Activated gamma-delta T cell treated with anti-CD3 and anti-CD28 coated beads, Interleukin-2, amount 50 U/mL, for 16 hours (primary cell): ENCODE measurements at places on chromosomes 13 and 19.

- DNase-seq: no peak
Measured at GRCh38 chr19:5595129-5595528, 27.4 kb upstream of the TINCR start.

GRCh38 chr19:29578349-29578748 lies 27.7 kb upstream of the POP4 start:
- no peak for DNase-seq

DNA sequence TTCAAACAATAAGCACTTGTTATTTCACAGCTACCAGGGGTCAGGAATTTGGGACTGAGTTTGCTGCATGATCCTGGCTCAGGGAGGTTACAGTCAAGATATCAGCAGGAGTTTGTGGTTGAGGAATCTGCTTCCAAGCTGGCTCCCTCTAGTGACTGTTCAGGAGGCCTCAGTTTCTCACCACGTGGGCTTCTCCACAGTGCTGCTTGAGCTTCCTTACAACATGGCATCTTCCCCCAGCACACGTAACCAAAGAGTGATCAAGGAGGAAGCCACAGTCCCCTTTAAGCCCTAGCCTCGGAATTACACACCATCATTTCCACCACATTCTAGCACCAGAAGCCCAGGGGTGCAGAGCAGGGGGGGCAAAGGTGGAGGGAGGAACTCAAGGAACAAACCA lies 28.8 kb downstream of the CELF5 start:
- no peak for DNase-seq

DNA sequence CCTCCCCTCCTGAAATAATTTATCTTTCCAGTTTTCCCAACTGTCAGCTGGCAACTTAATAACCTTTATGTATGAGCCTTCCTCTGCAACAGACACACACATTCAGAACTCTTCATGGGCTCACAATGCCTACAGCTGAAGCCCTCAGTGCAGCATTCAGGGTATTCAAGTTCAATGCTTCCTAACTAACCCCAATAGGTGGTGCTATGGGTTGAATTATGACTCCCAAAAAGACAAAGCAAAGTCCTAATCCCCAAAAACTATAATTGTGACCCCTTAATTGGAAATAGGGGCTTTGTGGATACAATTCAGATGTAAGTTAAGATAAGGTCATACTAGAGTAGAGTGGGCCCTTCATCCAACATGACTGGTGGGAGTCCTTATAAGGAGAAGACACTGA lies 202.2 kb downstream of the SUCLA2 start:
- no peak for DNase-seq

DNA sequence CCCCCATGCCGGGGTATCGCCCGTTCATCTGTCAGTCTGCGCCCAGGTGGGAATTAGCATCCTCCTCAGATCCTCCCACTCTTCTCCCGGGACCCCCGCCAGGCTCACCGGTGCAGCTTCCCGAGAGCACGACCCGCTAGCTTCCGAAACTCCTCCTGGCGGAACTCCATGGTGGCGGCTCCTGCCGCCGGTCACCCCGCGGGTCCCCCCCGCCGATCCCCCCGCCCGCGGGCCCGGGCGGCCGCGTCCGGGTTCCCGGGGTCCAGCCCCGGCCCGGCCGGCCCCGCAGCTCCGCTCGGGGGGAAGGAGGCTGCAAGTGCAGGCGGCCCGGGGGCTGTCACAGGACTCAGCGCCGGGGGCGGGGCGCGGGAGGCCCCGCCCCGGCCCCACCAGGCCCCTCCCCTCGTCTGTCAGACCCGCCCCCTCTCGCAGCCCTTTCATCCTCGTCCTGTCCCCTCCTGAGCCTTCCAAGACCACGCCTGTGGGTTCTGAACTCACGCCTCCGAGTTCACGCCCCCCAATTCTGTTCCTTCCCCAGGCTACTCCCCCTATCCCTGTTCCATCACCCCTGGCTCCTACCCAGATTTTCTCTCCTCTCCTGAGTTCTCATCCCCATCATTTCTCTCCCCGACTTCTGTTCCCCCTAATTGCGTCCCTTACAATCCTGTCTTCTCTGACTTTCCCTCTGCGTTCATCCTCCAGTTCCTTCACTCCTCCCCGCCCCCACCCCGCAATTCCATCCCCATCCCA lies at the start of gene SLC17A7:
Gene SLC17A7 (minus strand): TSS at position 318 of the 750 bp plus-strand sequence. CDS start 148 bp downstream, at position 170.
- DNase-seq: no peak

- no peak for DNase-seq
Measured at GRCh38 chr19:32091241-32091640, 254.2 kb upstream of the ZNF507 start.

DNA sequence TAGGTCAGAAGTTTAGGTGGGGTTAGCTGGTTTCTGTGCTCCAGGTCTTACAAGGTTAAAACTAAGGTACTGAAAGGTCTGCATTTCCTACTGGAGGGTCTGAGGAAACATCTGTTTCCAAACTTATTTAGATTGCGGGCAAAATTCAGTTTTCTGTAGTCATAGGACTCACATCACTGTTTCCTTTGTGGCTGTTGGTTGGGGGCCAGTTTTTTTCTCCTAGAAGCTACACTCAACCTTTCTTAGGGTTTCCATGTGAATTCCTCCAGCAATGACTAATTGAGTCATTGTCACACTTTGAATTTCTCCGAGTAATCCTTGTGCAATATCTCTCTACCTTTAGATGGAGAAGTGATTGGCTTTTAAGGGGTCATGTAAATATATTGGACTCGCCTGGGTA lies 773.4 kb upstream of the SLITRK1 start:
- no peak for DNase-seq

DNA sequence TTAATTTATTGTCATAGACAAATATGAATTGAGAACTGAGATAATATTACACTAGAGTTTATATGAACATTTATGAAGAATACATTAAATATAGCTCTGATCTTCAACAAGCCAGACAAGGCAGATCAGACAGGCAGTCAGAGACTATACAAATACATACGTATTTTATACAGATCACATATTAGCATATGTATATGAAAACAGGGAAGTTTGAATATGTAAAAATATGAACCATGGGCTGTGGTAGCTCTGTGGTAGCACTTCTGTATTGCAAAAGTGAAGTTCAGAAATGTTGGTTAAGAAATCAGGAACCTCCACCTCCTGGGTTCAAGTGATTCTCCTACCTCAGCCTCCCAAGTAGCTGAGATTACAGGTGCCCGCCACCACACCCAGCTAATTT lies 20.7 kb downstream of the GPR180 start:
- no peak for DNase-seq

DNA sequence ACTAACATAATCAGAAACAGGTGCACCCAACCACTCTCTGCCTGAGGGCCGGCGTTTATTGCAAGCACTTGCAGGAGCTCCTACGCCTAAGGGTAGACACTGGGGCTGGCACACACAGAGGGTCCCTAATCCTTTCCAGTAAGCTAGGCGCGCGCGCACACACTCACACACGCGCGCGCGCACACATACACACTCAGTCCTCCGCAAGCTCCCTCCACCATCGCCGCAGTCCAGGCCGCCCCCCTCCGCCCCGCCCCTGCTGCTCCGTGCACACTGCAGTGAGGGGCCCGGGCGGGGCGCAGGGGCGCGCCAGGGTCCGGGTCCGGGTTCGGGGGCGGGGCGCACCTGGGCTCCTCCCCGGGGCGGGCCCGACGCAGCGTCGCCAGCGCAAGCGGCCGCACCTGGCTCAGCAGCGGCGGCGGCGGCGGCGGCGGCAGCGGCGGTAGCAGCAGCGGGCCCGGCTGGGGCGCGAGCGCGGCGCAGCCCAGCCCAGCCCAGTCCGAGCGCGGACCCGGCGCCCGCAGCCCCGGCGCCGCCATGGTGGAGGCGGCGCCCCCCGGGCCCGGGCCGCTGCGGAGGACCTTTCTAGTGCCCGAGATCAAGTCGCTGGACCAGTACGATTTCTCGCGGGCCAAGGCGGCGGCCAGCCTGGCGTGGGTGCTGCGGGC lies at the start of gene CAMSAP3:
Gene CAMSAP3 (plus strand): TSS at position 398 of the 668 bp plus-strand sequence. CDS start 140 bp downstream, at position 538.
- DNase-seq: no peak

GRCh38 chr13:20401931-20402856 lies 123.5 kb downstream of the CRYL1 start:
- no peak for DNase-seq

DNA sequence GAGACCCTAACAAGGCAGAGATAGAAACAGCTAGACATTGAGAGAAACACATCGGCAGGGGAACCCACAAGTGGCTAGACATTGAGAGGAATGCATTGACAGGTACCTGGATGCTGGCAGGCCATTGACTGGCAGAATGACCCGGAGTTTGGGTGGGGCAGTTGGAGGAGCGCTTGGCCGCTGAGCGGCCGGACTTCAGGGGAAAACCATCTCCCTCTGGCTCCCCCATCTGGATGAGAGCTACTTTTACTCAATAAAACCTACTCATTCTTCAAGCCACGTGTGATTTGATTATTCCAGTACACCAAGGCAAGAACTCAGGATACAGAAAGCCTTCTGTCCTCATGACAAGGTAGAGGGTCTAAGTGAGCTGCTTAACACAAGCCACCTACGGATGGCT lies 473.4 kb downstream of the SLITRK5 start:
- no peak for DNase-seq

DNA sequence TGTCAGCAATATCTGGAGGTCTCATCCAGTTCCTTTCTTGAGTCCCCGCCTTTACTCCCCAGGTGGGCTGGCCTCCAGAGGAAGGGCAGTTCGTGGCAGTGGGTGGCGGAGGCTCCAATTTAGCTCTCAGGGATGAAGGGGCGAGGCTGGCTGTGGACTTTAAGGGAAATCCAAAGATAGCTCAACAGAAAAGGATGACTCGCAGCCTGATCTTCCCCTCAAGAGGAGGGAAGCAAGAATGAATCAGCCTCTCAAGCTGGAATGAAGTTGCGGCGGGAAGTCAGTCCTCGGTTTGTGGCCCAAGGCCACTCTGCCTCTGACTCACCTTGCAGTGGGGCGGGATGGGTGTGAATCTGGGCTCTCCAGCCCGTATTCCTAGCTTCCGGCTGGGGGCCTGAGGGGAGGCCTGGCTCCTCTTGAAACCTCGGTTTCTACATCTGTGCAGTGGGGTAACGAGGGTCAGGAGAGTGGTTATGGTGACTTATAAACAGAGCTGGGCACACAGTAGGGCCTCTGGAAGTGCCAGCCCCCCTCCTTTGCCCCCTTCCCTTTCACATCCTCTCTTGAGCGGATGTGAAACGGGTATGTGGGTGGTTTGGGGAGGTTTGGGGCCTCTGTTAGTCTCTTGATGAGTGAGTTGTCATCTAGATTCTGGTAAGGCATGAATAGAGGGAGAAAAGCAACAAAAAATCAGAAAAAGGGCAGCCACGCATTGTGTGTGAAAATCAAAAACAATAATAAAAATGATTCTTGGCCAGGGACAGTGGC lies 10.5 kb upstream of the SMG9 start:
- DNase-seq: peak; percentile 59

DNA sequence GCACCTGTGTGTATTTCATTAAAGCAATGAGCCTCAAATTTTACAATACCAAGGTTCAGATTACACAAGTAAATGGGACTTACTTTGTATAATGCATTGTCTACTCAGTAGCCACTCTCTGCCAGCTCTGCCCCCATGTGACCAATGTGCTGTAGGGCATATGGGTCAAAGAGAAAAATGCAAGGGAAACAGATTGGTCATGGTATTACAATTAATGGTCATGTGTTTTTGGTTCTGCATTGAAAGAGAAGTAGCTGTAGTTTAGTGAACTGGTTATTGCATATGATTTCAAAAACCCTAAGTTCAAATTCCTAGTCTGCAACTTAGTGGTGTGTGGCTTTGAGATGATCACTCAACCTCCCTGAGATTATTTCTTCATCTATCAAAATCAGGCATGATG lies 545.4 kb downstream of the SUCLA2 start:
- no peak for DNase-seq

DNA sequence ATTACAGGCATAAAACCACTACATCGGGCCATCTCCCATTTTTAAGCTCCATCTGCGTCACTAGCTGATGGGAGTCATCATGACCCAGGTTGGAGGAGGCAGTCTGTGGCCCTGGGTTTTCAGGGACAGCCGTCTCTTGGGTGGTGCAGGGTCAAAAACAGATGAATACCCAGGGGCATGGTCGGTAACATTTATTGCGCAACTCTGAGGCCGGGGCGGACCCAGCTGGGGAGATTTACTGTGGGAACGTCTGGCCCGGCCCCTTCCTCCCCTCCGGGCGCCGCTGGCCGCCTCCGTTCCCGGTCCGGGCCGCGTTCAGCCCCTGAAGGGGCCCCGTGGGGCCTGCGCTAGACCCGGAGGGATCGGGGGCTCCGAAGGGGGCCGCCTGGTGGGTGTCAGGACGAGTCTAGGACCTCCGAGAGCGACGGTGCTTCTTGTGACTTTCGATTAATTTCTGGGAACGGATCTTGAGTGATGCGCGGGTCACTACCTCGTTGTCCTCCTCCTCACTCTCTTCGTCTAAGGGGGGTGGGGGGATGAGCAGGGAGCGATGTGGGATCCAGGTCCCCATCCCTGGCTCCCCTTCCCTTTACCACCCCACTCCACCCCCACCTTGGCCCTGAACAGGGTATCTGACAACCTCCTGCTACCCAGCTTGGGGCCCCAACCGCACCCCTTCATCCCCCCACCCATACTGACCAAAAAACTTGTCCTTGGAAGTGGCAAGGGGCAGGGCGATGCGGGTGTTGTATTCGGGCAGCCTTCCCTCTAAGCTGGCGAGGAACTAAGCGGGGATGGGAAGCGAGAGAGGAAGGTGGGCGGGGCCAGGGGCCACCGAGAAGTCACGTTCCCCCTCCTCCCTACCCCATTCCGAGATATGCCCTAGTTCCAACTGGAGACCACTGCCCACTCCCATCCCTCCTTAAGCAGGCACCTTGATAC lies 1.6 kb upstream of the RGL3 start:
- DNase-seq: no peak

- no peak for DNase-seq
Measured at GRCh38 chr13:109162248-109163036, 533.0 kb downstream of the MYO16 start.

- peak; percentile 44 for DNase-seq
Measured at GRCh38 chr19:8487137-8487851, 15.1 kb downstream of the PRAM1 start.

GRCh38 chr13:58830841-58831240 lies 1199.3 kb downstream of the PCDH17 start:
- DNase-seq: no peak

GRCh38 chr13:67632590-67632989 lies 402.5 kb upstream of the PCDH9 start:
- DNase-seq: no peak

DNA sequence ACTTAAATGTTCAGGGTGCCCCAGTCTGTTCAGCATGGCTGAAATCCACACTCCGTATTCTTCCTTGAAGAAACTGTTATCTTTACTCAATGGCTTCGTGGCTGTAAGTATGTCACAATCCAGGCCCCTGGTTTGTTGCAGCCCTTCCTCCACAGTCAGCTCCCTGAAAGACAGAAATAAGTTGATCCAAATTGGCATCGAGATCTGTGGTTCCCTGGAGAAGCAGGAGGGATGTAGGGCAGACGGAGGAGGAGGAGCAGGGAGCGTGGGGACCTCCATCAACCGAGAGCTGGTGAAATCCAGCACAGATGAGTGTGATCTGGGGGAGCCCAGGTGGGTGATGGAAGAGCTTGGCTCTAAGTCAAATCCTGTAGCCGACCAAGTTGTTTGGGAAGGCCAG lies 304 bp downstream of the TSPAN16 start:
- DNase-seq: no peak

GRCh38 chr13:40126306-40127085 lies 471.0 kb downstream of the COG6 start:
- no peak for DNase-seq
